Omental fat pad (tissue), 4 donors: ENCODE measurements at places on chromosomes 1 and 21.

DNA sequence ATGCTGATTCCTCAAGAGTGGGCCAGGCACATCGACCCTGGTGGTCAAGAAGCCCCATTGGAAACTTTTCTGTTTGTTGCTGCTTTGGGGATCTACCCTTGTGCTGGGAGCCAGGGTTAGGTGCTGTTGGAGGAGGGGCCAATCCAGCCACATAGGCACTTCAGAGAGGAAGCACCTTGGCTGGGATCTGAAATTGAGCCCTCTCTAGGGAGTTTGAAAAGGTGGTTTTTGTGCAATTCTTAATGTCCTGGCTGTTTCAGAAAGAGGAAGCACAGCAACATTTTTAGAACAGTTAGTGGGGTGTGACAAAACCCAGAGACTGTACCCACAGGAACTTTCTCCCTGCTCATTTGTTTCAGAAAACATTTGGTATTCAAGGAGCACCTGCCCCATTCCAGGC, 17.2 kb upstream of the BEND5 start:
- DNase-seq = no peak

DNA sequence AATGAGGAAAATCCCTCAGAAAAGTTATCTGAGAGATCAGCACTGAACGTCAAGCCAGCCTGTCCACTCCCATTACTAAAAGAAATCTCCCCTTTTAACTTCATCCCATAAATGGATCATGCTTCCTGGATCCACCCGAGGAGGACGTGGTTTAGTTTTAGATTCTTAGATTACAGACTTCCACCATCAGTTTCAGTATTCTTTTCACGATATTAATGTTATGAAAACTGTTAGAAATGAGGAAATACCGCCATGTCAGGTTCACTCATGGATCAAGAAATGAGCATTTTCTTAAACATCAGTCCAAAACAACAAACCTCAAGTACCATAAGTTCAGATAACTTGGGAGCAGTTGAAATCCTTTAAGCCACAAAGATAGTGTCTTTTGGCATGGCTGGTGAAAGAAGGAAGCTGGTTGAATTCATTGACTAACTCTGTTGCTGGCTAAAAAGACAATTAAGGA, 49.8 kb downstream of the NFIA start:
- no peak for DNase-seq

GRCh38 chr1:52595061-52595460, 7.1 kb upstream of the GPX7 start:
- no peak for DNase-seq

DNA sequence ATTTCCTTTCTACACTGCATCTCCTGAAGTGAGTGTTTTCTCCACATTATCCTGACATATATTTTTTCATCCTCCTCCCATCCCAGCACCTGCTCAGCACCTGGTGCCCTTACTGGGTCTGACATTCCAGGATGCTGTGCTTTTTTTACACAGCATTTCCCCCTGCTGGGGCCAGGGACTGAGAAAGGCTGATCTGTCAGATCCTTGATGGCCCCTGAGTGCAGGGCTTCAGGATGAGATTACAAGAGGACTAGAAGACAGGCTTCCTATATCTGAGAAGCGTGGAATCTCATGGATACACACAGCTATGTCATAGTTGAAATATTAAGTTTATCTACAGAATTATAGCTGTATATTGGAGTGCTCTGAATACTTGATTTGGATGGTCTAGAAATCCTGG, 24.4 kb downstream of the RCAN1 start:
- DNase-seq = no peak

DNA sequence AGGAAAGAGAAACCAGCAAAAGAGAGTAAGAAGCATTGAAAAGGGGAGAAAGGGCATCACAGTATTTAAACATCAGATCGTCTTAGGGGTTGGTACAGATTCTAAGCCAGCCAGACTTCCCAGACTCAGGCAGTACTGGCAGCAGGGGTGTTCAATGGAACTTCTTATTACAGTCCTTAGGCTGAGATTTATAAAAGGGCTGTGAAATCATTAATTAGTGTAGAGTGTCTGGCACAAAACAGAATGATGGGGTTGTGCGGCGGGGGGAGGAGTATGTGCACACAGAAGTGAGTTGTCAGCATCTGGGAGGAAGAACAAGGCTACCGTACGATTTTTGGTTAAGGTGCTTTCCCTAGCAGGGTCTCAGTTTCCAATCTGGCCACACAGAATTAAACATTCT, 38.2 kb downstream of the ARHGEF11 start:
- DNase-seq = no peak

GRCh38 chr1:5296095-5296494, 641.7 kb downstream of the AJAP1 start:
- no peak for DNase-seq
